Fibroblast of lung (primary cell): ENCODE measurements at places on chromosomes 7 and 10. TPM values are rescaled to one million over a fixed set of nuclear protein-coding genes. Genes with fewer than 3 reads are reported as not detected.

The DBF4 gene
- total RNA-seq, result 11.3 and 13.9 TPM in 2 replicates

The RBP3 gene
- not detected in 2 replicates for total RNA-seq

The SNX10 gene
- total RNA-seq, result under 0.01 and 0.26 TPM in 2 replicates

The AS3MT gene
- total RNA-seq, result 8.1 and 10.5 TPM in 2 replicates

The CTAGE8 gene
- total RNA-seq, result 0.26 and 0.83 TPM in 2 replicates
